LNCaP clone FGC (cell line): ENCODE measurements at places on chromosomes 5 and 9.

DNA sequence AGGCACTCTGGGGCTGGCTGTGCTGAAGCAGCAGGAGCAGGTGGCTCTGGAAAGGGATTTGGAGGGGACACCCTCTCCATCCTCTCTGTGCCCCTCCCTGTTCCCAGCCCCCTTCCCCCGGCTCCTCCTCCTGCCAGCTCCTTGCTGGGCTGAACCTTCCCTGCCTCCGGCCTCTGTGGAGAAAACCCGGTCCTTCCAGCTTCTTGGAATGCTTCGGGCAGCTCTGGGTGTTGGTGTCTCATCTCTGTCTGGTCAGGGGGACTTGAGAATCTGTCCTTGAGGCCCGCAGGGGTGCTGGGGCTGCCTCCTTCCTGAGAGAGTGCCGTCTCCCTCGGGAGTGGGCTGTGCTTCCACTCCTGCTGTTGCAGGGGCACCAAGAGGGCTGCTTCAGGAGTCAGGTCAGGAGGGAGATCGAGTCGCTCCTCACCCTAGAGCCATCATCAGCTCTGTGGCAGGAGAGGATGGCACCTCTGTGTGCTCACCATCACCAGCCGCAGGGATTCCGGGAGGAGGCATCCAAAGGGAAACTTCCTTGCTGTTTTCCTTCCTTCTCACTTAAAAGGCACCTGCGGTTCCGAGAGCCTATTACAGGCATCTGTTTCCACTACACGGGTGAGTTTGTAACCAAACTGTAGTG is 30.6 kb downstream of the NDUFS6 start:
- no peak for DNase-seq

- no peak for DNase-seq
Observed at GRCh38 chr5:72383726-72384125, 63.6 kb downstream of the PTCD2 start.

- no peak for DNase-seq
Observed at GRCh38 chr5:160919626-160920025, 67.6 kb upstream of the ATP10B start.

DNA sequence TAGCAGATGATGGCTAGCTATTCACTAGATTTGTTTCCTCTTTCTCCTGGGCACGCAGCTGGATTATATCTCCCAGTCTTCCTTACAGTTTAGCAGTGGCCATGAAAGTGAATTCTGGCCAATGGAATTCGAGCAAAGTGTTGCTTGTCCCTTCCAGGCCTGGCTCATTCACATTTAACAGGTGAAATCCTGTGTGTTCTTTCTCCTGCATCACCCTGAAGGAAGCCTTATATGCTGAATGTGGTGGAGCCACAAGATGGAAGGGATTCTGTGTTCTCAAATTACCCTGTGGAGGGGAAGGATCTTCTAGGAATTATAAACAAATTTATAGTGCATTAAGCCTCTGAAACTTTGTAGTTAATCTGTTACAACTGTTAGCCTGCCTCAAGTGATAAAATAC is 8.2 kb upstream of the ELOVL7 start:
- no peak for DNase-seq

DNA sequence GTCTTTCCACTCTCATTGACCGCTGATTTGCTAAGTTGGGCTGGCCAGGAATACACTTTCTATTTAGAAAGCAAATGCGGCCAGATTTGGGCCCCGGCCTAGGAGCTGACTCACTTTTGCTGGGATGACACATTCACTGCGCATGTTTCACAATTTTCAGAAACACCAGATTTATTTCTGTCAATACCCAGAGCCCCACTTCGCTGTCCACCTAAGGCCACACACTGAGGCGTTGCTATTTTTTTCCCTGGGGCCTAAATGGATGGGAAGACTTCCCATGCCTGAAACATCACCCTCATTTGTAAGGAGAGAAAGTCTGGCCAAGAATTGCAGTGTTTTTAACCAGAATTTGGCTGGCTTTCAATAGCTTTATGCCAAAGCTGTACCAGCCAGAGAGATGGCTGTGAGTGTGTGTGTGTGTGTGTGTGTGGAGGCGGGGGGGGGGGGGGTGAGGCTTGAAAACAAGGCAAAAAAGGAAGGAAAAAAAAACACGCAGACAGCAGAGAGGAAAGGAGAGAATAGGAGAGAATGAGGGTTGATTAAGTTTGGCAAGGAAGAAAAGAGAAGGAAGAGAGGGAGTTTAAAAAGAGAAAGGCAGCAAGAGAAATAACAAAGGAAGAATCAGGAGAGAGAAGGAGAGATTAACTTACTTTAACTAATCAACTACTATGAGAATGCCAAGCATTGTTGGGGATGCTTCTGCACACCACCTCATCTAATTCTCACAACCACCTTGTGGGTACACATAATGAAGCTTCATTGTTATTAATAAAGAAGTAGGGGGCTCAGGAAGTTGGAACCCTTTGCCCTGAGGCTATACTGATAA is 261.4 kb upstream of the KLF4 start:
- peak; percentile 1 for DNase-seq

DNA sequence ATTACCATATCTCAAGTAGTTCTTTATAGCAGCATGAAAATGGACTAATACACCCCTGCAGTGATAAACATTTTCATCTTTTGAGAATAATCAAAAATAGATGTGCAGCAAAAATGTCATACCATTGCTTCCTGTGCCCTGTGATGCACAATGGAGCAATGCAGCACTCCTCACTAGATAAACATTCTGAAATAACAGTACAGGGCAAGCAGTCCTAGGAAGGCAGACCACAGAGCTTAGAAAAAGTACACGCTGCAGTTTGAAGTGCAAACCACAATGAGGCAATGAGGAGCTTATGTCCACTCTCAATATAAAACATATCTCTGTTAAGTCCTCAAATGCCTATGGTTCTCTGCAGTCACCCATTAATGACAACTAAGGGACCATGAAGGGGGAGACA is 367.6 kb downstream of the PDE4D start:
- DNase-seq: no peak

GRCh38 chr5:71887680-71888079 is 168.6 kb downstream of the CARTPT start:
- DNase-seq: peak; percentile 66

GRCh38 chr9:137409515-137409914 is 13.4 kb downstream of the EXD3 start:
- no peak for DNase-seq

DNA sequence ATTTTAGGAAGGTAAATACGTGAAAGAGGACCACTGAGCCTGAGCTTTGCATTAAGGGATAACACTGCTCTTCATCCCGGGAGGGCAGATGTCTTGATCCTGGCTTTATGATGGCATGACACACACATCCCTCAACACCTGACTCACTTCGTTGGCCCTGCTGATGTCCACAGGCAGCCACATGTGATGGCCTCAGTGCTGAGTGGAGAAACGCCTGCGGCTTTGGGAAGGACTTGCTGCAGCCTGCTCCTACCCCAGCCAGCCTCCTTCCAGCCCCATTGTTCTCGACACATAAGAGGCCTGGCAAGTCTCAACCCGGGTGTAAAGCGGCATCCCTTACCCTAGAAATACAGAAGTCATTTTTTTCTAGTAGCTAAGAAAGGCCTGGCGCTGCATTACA is 169.0 kb downstream of the SYK start:
- no peak for DNase-seq
